ENCODE measurements at places on chromosomes 7 and 10.

- DNase-seq, result no peak
These were observed 11.7 kb downstream of the POLL start for GRCh38 chr10:101576211-101576863.

DNA sequence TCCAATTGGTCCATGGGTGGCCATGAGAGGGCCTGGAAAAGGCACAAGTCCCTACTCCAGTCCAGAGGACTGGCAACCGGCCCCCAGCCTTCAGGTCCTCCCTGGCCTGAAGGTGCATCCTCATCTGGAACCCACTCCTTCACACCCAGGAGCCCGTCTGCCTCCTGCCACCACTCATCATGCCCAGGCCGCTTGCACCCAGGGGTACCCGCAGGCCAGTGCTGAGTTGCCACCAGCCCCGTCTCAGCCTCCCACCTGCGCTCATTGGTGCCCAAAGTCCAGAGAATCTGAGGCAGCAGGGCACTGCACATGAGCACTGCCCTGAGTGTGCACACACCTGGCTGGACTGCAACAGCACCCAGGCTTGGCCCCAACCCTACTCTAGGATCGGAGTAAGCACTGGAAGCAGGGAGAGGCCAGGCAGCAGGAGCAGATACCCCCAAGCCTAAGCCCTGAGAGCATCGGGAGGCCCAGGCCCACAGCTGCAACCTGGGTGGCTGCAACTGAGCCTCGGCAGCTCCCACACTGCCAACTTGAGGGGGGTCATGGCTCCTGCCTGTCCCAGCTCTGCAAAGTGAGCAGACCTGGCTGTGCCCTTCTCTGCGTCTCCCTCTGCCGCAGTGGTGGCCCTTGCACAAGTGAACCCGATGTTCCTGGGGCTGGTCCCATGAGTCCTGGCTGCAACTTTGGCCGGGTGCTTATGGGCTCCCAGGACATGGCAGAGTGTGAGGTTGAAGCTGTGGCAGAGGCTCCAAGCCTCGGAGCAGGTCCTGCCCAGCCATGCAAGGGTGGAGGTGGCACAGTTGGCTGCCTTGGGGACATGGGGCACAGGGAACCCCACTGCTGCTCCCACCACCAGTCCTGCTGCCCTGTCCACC, 44.3 kb downstream of the TCERG1L start:
- DNase-seq, result no peak

DNA sequence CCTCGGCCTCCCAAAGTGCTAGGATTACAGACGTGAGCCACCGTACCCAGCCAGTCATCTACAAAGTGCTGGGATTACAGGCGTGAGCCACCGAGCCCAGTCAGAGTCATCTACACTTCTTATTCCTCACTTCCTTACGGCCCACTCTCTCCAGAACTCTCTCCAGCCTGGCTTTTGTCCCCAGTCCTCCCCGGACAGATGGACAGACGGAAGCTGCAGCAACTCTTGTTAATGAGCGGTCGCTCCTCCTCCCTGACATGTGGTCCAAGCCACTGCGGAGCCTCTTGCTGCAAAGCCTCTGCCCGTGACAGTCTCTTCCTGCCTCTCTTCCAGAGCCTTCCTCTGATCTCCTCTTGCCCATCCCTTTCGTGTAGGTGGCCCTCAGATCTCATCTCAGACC, 45.9 kb downstream of the TMEM270 start:
- no peak for DNase-seq

GRCh38 chr10:36681751-36682632, 443.4 kb upstream of the ANKRD30A start:
- DNase-seq, result no peak

- DNase-seq, result no peak
These were observed 104.9 kb downstream of the CDK14 start for GRCh38 chr7:90701021-90701420.

DNA sequence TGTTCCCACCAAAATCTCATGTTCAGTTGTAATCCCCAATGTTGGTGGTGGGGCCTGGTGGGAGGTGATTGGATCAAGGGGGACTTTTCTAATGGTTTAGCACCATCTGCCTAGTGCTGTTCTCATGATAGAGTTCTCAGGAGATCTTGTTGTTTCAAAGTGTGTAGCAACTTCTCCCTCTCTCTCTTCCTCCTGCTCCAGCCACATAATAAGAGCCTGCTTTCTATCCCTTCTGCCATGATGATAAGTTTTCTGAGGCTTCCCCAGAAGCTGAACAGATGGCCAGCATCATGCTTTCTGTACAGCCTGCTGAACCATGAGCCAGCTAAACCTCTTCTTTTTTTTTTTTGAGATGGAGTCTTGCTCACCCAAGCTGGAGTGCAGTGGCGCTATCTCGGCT, 910.6 kb downstream of the KCNMA1 start:
- DNase-seq, result no peak

DNA sequence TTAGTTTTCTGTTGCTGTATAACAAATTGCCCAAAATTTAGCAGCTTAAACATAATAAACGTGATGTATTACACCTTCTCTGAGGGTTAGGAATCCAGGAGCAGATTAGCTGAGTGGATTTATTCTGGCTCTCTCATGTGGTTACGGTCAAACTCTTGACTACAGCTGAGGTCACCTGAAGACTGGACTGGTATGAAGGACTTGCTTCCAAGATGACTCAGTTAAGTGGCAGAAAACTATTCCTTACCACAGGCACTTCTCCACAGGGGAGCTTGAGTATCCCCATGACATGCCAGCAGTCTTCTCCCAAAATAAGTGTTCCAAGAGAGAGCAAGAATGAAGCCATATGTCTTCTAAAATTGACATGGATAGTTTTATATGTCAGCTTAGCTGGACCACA, 957.2 kb upstream of the GHITM start:
- no peak for DNase-seq

- no peak for DNase-seq
These were observed 4.4 kb upstream of the GSTK1 start for GRCh38 chr7:143258831-143259230.

GRCh38 chr10:107371801-107372200, 207.3 kb upstream of the SORCS1 start:
- DNase-seq, result no peak

DNA sequence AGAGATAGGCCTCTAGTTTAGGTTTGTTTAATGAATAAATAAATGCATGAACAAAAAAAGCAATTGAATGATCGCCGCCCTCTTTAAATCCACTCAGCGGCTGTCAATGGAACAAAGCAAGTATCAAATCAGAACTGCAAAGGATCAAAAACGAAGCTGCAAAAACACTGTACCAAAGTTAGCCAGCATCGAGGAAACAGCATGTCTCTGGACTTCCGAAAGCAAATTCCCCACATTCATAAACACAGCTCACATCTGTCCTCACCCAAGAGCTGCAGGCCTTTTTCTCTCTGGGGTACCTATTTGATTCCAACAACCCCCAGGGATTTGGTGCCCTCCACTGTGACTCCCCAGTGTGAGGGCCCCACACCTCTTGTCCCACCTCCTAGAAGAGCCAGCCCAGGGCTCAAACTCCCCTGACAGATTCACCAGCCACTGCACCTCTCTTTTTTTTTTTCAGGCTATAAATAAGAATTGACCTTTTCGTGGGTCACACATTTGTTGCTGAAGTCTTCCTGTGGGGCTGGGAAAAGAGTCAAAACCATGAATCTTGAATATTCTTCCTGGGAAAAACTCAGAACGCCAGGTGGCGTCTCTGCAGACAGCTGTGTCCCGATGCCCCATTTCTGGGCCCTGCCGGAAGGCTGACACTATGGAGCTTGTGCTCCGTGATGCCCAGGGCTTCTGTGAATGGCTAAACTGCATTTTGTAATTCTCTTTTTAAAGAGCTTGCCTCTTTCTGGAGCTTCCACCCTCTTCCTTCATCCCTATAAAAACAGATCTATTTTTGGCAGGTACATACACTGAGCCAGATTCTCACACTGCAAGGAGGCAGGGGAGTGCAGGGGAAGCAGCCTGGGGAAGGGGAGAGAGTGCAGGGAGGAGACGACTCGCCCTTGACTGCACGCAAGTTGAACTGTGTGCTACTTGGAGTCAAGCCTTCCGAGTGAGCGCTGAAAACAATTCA, 51.7 kb downstream of the HSPA12A start:
- DNase-seq, result no peak

- DNase-seq, result no peak
These were observed 377.1 kb downstream of the HPSE2 start for GRCh38 chr10:98858525-98858924.

- no peak for DNase-seq
These were observed 25.9 kb upstream of the PTPRN2 start for GRCh38 chr7:158613481-158613880.

DNA sequence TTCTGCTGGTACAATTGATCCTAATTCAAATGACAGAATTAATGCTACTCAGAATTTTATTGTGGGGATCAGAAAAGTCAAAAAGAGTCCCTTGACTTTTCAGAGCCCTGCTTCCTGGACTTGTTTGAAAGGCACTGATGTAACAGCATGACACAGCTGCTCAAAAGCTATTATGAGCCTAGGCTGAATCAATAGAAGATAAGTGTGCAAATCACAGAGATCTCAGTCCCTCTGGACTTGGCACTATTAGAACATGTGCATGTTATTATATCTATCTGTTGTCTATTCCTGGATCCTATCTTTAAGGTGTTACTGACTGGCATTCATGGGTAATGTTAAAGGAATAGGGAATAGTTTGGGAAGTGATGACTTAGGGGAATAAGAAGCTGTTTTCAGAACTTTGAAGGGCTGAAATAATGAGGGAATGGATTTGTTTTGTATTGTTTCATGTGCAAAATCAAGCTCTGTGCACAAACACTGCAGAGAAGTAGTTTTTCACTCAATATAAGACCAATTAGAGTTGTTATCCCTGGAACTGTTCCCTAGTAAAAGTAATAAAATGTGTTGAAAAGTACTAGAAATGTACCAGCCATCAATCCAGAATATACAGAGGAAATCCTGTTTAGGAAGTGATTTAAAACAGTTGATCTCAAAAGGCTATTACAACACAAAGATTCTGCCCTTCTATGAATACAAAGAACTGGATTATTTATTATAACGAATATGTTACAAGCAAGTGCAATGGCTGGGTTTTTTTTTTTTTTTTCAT, 814.9 kb upstream of the C7orf33 start:
- no peak for DNase-seq
